NCI-H2171 (cell line): ENCODE measurements at places on chromosomes 7 and 10.

DNA sequence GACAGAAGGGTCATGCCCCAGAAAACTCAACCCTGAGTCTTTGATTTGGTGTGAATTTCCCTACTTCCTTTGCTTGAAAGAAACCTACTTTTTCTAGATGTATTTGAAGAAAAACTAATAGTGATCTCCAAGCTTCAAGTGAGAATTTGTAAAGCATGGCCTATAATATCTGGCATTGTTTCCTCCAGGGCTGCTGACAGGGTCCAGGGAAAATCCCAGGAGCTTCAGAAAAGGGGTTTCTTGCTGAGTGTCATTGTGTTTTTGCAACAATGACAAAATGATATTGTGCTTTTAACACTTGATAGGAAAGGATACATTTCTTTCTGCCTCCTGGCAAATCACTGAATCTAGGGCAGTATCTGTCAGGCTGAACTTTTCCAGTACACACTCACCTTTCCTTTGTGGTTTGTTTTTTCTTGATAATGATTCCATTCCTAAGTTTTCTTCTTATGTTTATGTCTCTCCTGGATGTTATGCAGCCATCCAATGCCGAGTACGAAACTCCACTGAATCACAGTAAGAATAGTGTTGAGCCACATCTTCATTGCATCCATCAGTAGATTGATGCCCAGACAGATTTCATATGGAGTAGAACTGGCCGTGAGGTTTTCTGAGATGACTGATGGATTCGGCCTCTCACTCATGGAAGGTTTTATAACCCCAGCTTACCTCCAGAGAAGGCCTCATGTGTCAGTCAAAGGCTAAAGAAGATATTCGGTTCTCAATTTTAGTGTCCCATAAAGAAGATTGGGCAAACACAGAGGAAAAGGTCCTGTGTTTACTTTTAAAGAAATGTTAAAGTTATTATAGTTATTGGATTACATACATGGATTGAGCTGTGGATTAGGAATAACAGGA, 76.9 kb upstream of the STEAP1B start:
- DNase-seq = no peak

GRCh38 chr7:148434181-148434757, 156.3 kb upstream of the C7orf33 start:
- peak; percentile 61 for DNase-seq

DNA sequence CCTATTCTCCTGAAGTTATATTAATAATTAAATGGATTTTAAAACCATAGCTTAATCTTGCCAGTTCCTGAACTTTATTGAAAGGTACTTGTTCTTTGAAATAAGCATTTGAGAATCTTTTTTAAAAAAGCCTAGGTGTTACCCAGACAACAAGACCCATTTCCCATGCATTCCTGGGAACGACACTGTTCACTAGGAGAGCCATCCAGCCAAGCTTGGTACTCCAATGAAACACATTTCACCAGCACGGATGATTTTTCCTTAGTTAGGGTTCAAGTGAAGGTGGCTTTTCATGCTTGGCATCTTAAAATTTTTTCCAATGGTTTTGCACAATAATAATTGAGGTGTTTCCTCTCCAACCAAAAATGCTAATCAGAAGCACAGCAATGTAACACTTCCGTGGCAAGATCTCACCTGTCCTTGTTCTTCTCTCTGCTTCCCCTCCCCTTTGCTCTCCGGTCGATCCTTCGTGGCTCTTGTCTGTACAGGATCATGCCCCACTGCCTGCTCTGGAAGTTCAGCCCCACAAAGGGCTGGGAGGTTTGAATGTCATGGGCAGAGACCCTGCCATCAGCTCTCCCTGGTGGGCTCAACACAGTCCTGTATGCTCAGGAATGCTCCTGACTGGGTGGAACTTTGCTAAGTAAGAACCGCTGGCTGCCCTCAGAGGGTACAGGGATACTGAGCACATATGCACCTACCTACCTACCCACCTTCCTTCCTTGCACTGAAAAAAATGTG, 69.7 kb upstream of the AQP1 start:
- no peak for DNase-seq

DNA sequence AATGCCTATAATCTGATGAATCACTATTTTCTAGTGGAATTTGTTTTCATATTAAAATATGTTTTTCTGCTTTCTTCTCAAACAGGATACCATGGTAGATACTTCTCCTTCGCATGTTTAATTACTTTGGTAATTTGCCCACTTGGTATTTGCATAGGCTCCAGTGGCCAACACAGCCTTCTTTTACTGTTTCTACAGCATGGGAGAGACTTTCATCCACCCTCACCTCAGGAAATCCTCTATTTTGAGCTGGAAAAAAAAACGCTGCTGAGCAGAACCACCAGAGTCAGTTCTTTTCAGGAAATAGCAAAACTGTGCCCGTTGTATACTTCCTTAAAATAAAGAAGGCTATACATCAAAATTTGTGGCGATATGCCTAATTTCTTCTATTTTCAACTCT, 213.3 kb downstream of the MDFIC start:
- no peak for DNase-seq

DNA sequence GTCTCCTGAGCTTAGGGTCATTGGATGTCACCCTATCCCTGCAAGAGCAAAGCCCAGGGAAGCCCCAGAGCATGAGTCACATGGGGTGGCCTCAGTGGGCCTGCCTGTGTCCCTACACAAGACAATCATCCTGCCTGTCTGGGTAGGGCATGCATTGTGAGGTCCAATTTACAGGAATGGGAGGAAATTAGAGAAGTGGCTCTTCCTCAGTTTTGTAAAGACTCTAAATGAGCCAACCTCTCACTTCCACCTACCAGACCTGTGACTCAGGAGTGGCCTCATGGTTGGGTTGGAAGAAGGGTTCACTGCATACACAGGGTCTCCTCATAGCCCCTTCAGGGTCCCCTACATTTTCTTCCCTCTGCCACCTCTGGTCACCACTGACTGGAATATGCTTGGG, 43.6 kb upstream of the SMNDC1 start:
- no peak for DNase-seq

DNA sequence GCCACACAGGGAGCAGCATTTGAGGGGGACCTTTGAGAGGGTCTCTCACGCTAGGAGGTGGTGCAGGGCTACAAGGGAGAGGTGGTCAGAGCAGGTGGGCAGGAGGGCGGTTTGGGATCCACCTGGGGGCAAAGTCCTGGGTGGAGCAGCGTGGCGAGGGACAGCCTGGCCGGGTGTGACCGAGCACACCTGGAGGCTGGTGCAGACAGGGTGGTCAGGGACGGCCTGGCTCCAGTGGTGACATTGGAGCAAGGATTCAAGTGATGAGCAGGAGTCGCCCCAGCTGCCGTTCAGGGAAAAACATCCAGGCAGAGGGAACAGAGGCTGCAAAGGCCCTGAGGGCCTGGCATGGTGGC, 36.0 kb downstream of the CLIP2 start:
- no peak for DNase-seq

DNA sequence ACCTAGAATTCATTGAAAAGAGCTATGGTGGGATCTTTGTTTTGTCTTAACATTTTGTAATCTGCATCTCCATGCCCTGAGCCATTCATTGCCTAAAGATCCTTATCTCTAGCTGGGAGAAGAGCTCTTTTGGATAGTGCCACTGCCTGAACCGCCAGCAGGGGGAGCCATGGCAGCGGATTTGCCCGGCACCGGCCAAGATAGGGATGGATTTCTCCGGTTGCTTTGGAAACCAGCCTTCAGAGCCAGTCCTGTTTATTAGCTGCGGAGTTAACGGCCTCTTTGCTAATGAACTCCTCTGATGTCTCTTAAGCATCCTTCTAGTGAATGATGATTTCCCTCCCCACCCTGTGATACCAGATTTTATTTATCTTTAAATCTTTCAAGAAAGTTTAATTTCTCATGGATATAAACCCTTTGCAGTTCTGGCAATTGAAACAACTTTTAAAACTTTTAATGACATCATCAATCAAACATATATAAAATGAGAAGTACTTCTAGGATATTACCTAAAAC, 58.2 kb upstream of the LYZL2 start:
- peak; percentile 23 for DNase-seq

GRCh38 chr7:4014346-4015050, 667.6 kb upstream of the FOXK1 start:
- DNase-seq = no peak

DNA sequence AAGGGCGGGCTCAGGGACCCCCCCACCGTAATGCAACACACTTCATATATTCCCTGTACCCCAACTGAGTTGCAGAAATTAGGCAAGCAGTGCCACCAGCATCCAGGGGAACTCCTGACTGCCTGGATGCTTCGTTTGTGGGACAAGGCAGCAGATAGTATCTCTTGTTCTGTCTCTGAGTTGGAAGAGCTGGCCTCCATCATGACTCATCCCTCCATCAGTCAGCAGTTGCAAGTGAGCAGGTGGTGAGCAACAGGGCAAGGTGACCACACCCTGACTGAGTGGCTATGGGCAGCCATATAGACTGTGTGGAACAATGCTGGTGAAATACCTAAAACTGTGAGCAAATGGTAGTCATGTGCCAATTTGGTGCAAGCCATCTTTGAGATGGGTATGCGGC, 22.8 kb upstream of the ADAMTS14 start:
- no peak for DNase-seq

DNA sequence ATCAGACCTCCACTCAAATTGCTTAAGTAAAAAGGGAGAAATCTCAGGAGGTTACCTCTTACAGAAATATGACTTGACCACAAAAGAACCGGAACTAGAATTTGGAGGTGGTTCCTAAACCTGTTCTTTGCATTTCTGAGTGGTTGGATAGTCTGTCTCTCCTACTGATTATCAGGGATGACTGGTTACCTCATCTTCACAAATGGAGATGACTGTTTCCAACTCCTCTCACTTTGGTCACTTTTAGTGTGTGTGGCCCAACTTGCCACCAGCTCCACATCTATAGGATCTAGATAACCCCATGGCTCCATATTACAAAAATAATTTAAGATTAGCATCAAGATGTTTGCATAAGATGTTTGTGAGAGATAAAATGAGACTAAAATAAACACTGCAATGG, 95.5 kb downstream of the CCDC71L start:
- DNase-seq = no peak

- DNase-seq = no peak
Measured at GRCh38 chr10:127899766-127900387, 7.0 kb upstream of the PTPRE start.

GRCh38 chr7:56081626-56082340, 11.0 kb downstream of the PHKG1 start:
- DNase-seq = no peak

- no peak for DNase-seq
Measured at GRCh38 chr7:96349572-96349971, 27.7 kb upstream of the SLC25A13 start.

GRCh38 chr7:46534664-46535588, 613.9 kb upstream of the IGFBP3 start:
- no peak for DNase-seq

GRCh38 chr10:6062101-6062771, at the start of gene IL2RA:
IL2RA (minus strand) TSS chr10:6062367; CDS start chr10:6062151, 216 bp downstream.
- DNase-seq = no peak

GRCh38 chr10:59079386-59080226, 96.8 kb upstream of the PHYHIPL start:
- DNase-seq = no peak

GRCh38 chr10:33026422-33026821, 68.4 kb upstream of the ITGB1 start:
- DNase-seq = no peak

DNA sequence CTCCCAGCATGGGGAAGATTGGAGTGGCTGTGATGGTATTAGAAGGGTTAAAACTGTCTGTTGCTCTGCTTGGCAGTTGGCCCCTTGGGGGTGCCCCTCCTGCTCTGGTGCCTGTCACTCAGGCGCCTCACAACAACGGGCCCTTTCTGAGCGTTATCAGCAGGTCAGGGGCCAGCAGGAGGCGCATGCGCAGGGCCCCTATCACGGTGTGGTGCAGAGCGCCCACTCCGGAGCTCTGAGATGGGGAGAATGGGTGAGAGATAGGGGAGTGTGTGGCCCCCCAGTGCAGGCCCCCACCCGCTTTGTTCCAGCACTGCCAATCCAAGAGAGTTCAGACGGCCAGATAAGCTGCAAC, 24.8 kb downstream of the GBX1 start:
- peak; percentile 4 for DNase-seq

- DNase-seq = peak; percentile 50
Measured at GRCh38 chr7:157432541-157432956, 95.7 kb downstream of the DNAJB6 start.

DNA sequence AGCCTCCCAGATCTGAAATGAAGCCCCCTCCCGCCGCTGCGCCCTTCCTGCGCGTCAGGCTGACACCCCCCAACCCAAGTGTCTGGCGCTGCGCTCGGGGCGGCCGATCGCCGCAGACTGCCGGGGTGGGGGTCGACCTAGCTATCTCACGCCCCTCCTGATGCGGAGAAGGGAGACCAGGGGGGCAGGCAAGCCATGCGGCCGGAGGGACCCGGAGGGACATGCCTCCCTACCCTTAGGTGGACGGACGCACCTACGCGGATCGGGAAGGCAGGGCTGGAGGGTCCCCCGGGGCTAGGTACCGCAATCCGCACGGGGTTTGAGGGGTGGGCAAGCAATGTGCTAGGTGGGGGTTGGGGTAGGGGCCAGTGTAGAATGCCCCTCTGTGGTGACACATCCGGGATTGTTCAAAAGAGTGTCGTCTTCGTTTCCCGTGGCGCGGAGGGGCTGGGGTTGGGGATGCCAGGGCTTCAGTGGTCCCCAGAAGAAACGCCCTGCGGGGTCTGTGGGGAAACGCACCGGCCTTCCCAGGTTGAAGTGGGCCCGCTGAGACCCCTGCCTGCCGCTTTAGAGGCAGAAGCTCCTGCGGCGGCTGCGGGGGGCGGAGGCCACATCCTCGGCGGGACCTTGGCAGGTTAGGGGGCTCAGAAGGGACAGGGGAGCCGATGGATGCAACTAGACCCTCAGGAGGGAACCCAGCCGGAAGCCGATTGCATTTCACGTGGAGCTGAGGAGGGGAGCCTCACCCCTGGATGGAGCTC, 913 bp downstream of the ADCYAP1R1 start:
- no peak for DNase-seq

DNA sequence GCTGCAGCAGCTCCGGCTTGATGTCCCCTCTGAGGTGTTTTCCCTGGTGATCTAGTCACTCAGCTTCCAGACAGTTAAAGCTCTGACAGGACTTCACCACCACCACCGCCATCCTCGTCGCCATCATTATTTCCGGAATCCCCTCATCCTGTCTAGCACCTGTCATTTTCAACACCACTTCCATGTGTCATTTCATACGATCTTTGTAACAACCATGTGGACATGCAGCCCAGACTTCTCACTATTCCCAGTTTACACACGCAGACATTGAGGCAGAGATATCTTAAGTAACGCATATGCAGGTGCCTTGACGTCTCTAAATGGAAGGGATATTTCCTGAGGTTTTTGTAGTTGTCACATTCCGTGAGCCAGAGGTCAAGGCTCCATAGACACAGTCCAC, 530.6 kb upstream of the FOXK1 start:
- no peak for DNase-seq

DNA sequence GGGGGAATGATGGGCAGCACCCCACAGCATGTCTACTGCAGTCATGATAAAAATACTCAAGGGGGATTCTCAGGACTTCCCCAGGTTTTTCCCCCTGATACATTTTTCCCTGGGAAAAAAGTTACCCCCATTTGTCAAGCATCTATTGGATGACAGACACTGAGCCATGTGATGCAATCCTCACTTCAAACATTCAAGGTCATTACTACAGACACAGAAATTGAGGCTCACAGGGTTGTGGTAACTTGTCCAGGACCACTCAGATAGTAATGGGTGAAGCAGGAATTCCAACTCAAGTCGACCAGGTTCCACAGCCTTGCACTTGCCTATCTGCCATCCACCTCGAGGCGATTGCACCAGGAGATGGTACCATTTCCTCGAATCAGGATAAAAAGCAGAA, 31.7 kb downstream of the PPP1R3C start:
- DNase-seq = no peak
